DMS153 (cell line): ENCODE measurements at places on chromosomes 11 and 22.

- DNase-seq, result no peak
Measured at GRCh38 chr22:45188779-45189178, 25.1 kb downstream of the NUP50 start.

GRCh38 chr11:2525941-2526807 is 81.4 kb downstream of the KCNQ1 start:
- peak; percentile 10 for DNase-seq

DNA sequence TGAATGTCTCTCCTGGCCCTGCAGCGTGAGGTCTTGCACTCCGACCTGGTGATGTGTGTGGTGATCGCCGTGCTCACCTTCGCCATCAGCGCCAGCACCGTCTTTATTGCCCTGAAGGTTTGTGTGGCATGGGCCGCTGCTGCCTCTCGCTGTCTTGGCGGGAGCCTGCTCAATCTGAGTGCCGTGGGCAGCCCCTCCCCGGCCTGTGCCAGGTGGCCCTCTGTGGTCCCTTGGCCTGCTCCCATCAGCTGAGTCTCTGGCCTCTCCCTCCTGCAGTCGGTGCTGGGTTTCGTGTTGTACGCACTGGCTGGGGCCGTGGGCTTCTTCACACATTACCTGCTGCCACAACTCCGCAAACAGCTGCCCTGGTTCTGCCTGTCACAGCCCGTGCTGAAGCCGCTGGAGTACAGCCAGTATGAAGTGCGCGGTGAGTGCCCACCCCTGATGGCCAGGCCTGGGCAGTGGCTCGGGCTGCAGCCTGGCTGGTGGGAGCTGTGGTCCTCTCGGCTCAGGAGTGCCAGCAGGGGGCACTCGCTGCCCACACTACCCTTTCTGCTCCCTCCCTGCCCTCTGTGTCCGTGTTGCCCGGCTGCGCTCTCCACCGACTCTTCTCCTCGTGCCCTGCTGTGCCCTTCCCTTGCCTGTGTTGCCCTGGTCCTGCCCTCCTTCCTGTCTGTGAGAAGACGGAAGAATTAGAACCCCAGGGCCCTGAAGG is 10.2 kb downstream of the PCNX3 start:
- DNase-seq, result no peak

DNA sequence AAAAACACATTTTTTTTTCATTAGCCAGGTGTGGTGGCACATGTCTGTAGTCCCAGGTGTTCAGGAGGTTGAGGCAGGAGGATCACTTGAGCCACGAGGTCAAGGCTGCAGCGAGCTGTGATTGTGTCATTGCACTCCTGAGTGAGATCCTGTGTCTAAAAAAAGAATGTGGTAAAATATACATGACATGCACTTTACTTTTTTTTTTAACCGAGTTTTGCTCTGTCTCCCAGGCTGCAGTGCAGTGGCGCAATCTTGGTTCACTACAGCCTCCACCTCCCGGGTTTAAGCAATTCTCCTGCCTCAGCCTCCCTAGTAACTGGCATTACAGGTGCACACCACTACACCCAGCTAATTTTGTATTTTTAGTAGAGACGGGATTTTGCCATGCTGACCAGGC is 22.5 kb upstream of the CLDN5 start:
- DNase-seq, result no peak

GRCh38 chr22:31503211-31503964 is 7.1 kb downstream of the SFI1 start:
- DNase-seq, result no peak

- no peak for DNase-seq
Measured at GRCh38 chr22:28977481-28977971, 84.1 kb downstream of the C22orf31 start.

DNA sequence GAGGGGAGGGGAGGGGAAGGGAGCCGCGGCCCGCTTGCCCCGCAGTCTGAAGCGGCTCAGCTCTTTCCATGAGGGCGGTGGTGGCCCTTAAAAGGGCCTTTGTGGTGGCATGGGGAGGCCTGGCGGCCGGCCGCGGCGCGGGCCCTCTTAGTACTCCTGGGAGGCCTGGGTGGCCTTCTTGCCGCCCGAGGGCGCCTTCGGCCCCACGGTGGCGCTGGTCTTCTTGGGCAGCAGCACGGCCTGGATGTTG is 6.9 kb downstream of the DPAGT1 start:
- DNase-seq, result no peak

DNA sequence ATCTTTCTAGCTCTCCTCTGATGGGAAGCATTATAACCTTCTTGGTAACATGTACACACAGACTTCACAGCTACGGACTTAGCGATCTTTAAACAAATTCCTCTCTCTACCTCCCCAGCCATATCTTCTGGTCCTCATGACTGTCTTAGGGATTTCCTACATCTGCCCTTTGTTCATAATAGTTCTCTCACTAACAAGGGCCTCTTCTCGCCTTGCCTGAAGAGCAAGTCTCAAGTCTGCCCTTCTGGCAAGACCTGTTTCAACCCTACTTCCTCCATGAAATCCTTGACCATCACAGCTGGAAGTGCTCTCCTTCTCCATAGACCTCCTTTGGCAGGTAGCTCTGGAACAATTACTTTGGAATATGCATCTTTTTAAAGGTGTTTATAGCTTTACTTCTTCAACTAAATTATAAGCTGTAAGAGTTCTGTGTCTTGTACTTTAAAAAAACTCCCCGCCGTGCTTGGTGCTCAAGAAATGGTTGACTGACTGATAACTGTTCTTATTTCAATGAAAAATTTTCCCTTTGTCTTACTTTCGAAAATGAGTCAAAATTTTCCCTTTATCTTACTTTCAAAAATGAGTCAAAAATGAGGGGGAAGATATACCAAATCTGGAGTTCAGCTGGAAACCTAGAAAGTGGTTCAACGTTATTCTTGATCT is 34.7 kb downstream of the SNX19 start:
- DNase-seq, result no peak

DNA sequence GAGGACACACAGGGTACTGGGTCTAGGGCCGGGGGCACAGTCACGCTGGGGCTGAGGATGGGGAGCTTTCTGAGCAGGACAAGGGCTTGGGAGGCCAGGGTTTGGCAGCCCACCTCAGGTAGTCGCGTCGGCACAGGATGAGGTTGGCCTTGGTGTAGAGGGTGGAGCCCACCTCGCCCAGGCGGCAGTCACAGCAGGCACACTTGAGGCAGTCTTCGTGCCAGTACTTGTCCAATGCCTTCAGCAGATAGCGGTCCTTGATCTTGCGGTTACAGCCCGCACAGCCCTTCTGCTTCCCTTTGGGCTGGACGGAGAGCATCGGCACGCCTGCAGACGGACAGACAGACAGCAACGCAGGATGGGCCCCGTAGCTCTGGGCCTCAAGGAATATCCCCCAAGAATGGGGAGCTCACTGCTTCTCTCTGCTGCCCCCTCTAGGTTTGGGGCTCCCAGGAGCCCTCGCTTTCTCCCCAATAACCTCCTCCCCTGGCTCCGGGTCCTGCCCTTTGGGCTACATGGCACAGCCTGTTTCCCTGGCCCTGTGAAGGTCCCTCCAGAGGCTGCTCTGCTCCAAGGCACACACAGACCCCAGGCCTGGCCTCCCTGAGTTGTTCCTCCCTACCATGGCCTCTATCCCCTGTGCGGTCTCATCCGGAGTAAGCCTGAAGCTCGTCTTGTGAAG is 33.4 kb downstream of the LMO1 start:
- DNase-seq, result no peak

GRCh38 chr22:50485221-50486131 is 1.2 kb upstream of the MIOX start:
- no peak for DNase-seq
